ENCODE measurements at places on chromosomes 6 and 20.

DNA sequence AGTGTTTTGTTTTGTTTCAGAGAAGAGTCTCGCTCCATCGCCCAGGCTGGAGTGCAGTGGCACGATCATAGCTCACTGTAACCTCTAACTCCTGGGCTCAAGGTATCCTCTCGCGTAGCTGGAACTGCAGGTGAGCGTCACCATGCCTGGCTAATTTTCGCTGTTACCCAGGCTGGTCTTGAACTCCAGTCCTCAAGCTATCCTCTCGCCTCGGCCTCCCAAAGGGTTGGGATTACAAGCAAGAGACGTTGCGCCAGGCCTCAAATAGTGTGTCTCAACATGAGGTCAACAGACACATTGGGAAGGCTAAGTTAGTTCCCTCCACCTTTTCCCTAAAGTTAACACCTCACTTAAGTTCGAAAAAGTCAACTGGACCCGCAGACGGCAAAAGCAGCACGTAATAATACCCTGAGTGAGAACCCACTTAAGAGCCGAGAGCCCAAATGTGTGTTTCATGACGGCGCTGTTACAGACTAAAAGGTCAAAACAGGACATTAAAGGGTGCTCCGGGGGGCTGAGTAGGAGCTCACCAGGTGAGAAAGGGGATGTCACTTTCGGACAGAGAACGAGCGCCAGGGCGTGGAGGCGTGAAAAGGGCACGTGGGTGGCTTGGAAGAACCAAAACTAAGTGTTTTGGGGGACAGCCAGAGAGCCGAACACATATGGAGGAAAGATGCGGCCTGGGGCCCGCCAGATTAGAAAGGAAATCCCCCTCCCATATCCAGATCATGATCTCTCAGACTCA is 499 bp downstream of the TTI1 start:
- no peak for DNase-seq

DNA sequence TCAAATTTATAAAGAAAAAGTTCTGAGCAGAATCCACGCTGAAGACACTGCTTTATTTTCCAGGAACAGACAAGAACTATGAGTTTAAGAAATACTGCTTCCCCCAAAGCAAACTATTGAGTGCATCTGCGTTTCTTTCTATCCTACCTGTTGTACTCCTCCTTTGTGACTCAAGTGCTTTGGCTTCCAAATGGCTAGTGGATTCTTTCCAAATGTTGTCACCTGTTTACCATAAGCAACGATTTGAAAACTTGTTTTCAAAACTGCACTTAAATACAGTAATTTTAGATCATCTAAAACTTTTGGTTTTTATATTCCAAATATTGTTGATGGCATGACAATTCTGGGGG is 9.5 kb downstream of the PXDC1 start:
- DNase-seq, result no peak

DNA sequence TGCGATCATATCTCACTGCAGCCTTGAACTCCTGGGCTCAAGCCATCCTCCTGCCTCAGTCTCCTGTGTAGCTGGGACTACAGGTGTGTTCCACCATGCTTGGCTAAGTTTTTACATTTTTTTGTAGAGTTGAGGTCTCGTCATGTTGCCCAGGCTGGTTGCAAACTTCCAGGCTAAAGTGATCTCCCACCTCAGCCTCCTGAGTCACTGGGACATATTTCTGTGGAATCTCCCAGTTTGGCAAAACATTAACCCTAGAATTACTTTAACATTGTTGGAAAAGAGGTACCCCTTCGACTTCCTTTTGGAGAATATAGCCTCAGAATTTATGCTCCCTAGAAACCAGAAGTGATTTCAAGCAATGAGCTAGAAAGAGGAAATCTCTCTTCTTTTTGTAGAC is 57.2 kb downstream of the SHLD1 start:
- no peak for DNase-seq

GRCh38 chr6:29797135-29797534 is 30.5 kb upstream of the HLA-G start:
- DNase-seq, result no peak

Data from kidney (tissue), 22 donors.